Thoracic aorta endothelial cell (primary cell): ENCODE measurements at places on chromosomes 3 and 15. TPM values are rescaled to one million over a fixed set of nuclear protein-coding genes. Genes with fewer than 3 reads are reported as not detected.

MAGEL2 gene
- total RNA-seq: 0.07 TPM in 1 of 2 replicates, not detected in the other

ATP13A4 gene
- total RNA-seq: not detected in 2 replicates

MYZAP gene
- 4.1 and 11.6 TPM in 2 replicates for total RNA-seq

SLC12A1 gene
- total RNA-seq: not detected in 2 replicates

EFCAB12 gene
- total RNA-seq: under 0.01 and 0.07 TPM in 2 replicates

ARHGEF26 gene
- total RNA-seq: 0.36 and 0.80 TPM in 2 replicates

OR5AC2 gene
- total RNA-seq: not detected in 2 replicates

CSPG5 gene
- total RNA-seq: 0.40 and 0.79 TPM in 2 replicates
